Heart right ventricle (tissue), 16 donors: ENCODE measurements at places on chromosomes 5 and 9. TPM values are rescaled to one million over a fixed set of nuclear protein-coding genes. Genes with fewer than 3 reads are reported as not detected.

DNA sequence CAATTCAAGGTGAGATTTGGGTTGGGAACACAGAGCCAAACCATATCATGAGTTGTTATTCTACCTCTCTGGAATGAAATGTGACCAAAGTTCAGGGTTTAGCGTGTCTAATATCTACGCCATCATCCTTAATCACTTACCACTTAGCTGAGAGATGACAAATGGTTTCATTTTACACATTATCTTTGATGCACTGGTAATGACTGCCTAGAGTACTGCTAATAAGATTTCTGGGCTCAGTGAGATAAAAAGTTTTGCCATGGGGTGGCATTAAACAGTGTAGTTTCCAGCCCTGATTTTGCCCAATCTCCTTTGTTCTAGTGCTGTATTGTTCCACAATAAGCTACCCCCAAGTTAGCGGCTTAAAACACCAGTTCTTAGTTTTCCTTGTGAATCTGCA, 367.2 kb downstream of the MLLT3 start:
- no peak for DNase-seq

SLC26A2 gene
- total RNA-seq = 6.1 TPM

DNA sequence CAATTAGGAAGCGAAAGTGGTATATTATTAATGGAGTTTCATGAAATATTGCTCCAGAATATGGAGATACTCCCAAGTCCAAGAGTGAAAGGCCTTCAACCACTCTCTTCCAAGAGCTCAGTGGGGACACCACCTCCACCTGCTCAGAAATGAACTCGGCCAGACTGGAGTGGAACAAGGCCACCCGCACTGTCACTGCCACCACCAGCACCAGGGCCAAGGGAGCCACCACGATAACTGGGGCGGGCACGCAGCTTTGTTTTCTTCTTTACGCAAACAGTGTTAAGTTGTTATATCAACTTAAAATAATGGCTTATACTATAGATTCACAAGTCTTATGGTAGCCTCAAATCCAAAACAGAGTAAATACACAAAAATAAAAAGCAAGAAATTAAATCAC, 204.1 kb downstream of the TRPM3 start:
- DNase-seq = no peak

DNA sequence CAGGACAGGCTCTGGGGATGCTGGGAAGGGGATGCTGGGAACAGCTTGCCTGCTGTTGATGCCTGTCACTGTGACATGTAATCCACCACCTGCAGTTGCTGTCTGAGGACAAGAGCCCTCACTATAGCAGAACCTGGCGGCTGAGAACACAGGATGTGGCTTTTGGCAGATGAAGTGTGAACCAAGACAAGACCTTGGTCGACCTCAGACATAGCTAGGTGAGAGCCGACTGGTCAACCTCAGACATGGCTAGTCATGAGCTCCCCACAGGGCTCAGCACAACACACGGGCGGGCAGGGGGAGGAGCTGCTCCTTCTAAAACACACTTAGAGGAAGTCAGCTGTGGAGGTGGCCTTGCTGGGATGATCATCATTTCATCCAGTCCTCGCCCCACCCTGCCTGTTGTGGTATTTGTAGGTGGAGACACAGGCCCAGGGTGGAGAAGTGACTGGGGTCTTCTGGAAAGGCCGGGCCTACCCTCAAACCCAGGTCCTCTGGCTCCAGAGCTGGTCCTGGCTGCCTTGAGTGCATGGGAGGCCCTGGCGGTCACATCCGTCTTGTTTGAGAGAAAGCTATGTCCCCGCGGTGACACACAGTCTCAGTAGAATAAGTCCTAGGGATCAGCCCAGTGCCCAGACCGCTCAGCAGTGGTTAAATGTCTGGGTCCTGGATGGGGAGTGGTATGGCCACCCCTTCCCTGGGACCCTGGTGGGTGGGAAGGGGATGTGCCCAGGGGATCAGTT, 6.1 kb downstream of the SUSD3 start:
- no peak for DNase-seq

DNA sequence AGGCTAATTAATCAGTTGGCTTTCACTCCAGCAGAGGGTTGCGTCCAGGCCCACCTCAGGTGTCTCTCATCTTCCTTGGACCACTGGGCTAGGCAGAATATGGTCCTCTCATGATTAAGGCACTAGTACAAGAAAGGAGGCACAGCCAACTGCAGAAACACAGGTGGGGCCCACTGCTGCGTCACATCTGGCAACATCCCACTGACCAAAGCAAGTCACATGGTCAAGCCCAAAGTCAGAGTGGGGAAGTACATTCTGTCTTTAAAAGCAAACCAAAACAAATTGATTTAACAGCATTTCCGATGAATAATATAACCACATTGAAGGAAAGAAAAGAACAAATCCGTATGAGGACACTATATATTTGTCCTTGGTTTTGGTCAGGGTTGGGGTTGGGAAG, 28.0 kb upstream of the UBTD2 start:
- DNase-seq = no peak

PCAT7 gene
- not detected for total RNA-seq

DNA sequence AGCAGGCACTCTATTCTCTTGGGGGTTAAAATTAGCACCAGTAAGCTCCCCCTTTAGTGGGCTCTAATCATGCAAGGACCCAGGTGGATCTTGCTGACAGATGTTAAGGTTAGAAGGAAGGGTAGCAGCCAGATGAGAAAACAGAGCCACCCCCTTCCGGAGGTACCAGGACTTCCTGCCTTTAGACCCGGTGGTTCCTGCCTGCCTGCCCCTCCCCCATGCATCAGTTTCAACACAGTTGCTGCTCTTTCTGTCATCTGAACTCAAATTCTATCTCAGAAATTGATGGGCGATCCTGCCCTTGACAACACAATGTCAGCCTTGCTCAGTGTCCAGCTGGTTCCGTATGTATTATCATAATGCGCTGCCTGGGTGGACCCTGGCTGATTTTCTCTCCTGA, 287.3 kb downstream of the EBF1 start:
- DNase-seq = peak; percentile 22
